ENCODE measurements at places on chromosomes 5 and 9. TPM values are rescaled to one million over a fixed set of nuclear protein-coding genes. Genes with fewer than 3 reads are reported as not detected.

The ARSI gene
- 17.4 TPM for polyA plus RNA-seq

GRCh38 chr5:94746731-94747124, 128.3 kb downstream of the SLF1 start:
- DNase-seq = no peak

The RPL12 gene
- 2,384 TPM for polyA plus RNA-seq

The IGFBPL1 gene
- 3.0 TPM for polyA plus RNA-seq

The ZDHHC11B gene
- 1.0 TPM for polyA plus RNA-seq

DNA sequence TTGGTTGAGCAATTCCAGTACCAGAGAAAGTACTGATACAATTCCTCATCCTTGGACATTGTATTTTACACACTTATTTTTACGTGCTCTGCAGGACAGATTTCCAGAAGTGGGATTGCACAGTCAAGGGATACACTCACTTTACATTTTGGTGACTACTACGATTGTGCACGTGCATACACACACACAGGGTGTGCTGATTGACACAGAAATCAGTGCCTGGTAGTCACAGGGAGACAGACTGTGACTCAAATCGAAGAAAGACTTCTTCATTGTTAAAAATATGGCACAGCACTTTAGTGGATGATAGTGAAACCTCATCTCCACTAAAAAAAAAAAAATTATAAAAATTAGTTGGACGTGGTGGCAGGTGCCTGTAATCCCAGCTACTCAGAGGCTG, 1.5 kb downstream of the GARIN3 start:
- no peak for DNase-seq

DNA sequence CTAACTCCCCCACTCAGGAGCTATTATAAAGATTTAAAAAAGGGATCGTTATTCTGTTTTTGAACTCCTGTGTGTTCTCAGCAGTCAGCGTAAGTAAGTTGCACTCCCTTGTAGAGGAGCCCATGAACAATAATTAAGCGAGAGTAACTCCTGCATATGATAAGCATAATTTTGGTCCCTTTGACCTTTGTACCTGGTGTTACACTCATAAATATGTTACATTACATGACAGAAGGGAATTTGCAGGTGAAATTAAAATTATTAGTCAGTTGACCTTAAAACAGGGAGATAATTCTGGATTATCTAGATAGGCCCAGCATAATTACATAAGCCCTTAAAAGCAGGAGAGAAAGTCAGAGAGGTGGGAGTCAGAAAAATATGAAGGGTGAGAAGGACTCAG, 197.3 kb downstream of the KCTD16 start:
- no peak for DNase-seq

DNA sequence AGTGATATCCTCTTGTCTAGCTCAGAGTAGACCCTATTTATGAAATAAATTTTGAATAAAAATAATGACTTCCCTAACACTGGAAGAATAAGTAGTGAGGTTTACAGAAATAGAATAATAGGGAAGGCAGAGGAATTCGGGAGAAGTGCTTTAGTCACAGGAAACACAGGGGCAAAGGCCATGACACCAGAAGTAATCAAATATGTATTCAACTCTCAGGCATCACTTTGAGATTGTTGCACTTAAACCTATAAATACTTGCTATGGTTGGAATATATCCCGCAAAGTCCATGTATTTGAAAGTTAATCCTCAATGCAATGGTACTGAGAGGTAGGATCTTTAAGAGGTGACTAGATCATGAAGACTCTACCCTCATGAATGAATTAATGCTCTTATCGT, 166.8 kb downstream of the YIPF5 start:
- DNase-seq = no peak

The ORM2 gene
- not detected for polyA plus RNA-seq

- no peak for DNase-seq
Measured at GRCh38 chr5:69149676-69150010, 17.3 kb upstream of the CCNB1 start.

GRCh38 chr5:129171194-129171944, 76.8 kb downstream of the ISOC1 start:
- DNase-seq = no peak

The KIF27 gene
- polyA plus RNA-seq = 2.2 TPM

The SLC34A3 gene
- polyA plus RNA-seq = 0.04 TPM

- no peak for DNase-seq
Measured at GRCh38 chr5:97098922-97099321, 43.5 kb downstream of the LIX1 start.

DNA sequence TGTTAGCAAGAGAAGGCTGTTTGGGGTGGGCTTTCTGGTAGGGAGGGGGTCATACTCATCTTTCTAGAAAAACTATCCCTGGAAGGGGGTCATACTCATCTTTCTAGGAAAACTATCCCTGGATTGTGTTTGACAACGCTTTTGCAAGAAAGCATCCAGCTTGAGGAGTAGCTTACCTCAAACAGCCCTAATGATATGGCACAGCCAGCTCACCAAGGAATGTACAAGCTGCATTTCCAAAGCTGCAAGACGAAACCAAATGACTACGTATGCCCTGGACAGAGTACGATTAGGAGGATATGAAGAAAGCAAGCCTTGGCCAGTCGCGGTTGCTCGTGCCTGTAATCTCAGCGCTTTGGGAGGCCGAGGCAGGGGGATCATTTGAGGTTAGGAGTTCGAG, 63.4 kb downstream of the KLF4 start:
- DNase-seq = no peak

DNA sequence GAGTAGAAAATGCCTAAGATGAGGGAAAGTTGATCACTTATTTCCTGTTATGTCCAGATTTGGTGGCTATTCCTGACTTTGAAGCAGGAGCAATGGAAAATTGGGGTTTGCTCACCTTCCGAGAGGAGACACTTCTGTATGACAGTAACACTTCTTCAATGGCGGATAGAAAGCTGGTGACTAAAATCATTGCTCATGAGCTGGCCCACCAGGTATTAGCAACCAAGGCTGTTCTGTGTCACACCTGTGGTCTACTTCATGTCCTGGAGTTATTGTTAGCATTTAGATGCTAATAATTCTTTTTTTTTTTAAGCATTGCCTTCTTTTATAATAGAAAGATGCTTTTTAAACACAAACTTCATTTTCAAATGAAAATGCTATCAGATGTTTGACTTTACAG, 57.9 kb downstream of the LNPEP start:
- DNase-seq = no peak

GRCh38 chr5:64301566-64301965, 135.9 kb downstream of the RNF180 start:
- no peak for DNase-seq

The IRX2 gene
- 0.67 TPM for polyA plus RNA-seq

DNA sequence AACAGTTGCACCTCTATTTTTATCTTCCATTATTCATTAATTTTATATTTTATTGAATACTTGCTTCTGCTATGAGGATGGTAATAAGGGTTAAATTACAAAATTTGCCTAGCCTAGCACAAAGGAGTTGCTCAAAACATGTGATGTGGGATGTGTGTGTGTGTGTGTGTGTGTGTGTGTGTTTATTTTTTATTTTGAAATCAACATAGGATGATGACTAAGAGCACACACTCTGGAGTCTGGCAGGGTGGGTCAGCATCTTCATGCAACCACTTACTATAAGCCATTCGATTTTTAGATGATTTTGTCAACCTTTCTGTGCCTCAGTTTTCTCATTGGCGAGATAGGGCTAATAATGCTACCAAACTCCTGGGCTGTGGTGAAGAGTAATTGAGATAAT, 57.7 kb upstream of the MAMDC2 start:
- DNase-seq = no peak

The LCN12 gene
- polyA plus RNA-seq = 2.8 TPM

DNA sequence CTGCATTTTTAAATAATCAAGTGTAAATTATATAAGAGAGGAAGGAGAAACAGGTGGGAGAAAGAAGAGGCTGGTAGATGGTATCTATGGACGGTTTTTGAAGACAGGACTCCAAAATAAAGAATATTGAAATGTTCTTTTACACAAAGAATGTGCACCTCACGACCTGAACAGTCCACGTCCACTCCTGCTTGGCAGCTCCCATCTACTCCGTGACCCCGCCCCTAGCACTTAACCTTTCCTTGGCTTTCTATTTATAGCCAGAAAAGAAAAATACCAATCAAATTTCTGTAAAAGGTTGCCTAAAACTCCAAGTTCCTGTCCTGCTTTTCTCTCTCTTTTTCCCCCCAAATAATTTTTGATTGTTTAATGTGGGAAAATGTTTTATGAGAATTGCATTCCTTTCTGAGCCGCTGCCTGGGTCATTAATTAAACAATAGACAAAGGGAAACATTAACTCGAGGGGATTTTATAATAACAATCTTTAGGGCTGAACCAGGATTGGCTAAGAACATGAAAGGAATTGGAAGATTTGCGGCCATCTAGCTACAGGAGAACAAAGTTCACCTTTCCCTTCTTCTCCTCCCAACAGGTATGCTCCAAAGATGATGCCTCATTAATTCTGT, 173.6 kb upstream of the MAP3K1 start:
- no peak for DNase-seq

DNA sequence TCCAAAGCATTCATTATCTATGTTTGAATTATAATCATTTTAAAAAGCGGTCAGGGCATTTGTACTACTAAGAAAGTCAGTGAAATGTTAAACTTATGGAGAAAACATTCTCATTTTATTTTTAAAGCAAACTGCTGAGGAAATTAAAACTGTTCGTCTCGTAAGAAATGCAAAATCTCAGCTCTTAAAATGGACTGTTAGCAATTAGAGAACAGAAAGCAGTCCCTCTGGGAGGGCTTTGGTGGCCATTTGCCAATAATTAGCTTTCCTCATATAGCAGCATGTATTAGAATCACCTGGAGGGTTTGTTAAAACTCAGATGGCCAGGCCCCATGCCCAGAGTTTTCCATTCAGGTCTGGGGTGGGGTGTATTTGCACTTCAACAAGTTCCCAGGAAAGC, 120.7 kb upstream of the RASEF start:
- DNase-seq = no peak

DNA sequence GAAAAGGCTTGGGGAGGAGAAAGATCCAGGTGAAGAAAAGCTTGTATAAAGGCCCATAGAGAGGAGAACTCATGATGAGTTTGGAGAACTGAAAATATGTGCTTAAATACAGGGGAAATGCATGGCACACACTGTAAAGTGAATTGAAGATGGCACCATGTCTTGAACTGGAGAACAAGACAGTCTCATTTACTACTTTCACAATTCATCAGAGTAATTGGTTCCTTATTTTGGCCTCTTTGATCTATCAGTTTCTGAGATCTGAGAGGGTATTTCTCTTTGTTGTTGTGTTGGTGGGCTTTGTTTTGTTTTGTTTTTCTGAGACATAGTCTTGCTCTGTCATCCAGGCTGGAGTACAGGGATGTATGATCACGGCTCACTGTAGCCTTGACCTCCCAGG, 98.2 kb downstream of the CEMIP2 start:
- no peak for DNase-seq

GRCh38 chr5:111415053-111415452, 97.3 kb downstream of the STARD4 start:
- DNase-seq = no peak

DNA sequence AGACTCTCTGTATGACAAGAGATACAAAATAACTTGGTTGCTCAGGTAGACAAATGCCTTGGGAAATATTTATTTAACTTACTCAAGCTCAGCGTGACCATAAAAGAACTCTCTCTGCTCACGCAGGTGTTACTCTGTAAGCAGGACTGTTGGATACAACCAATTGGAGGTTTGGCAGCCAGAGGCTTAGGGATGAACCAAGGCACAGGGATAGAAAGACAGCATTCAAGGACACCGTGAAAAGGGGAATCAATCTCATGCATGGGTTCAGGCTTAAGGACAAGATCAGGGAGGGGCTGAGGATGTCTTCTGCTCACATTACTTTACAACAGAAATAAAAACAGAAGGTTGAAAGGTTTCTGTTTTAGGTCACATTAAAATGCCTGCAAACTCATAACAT, 389.0 kb upstream of the BRINP1 start:
- DNase-seq = no peak

- DNase-seq = peak; percentile 29
Measured at GRCh38 chr5:80569961-80570786, at the start of gene ANKRD34B. Gene ANKRD34B, minus strand, starts transcription at chr5:80570280. Its CDS starts 10,261 bp downstream, at chr5:80560019.

GRCh38 chr5:81650987-81651386, 99.9 kb downstream of the SSBP2 start:
- no peak for DNase-seq

The FAM114A2 gene
- 14.6 TPM for polyA plus RNA-seq

The RHOBTB3 gene
- 9.1 TPM for polyA plus RNA-seq

DNA sequence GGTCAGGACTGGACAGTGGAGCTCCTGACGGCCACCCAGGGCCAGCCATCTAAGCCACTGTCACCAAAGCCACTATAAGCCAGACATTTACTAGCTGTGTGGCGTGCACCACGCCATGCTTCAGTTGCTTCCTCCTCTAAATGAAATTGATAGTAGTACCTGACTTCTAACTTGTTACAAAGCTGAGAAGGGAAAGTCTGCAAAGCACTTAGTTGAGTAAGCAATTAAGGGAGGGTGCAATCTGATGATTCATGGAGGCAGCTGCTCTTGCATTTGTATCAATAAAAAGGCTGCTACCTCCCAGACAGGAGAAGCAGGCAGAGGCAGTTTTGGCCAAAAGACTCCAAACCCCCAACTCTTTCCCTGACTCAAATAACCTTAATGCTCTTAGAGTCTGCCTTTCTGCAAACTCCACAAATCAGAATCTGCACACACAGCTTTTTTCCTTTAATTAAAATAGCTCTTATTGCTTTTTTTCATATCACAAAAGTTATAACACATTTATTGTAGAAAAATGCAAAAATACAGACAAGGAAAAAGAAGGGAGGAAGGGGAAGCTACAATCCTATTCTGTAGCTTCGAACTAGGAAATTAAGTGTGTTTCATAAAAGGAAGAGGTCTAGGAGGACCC, 19.3 kb upstream of the RAPGEF1 start:
- no peak for DNase-seq

The CSF2 gene
- polyA plus RNA-seq = not detected

- no peak for DNase-seq
Measured at GRCh38 chr5:120327180-120327579, 136.9 kb upstream of the PRR16 start.

The IL13 gene
- not detected for polyA plus RNA-seq

DNA sequence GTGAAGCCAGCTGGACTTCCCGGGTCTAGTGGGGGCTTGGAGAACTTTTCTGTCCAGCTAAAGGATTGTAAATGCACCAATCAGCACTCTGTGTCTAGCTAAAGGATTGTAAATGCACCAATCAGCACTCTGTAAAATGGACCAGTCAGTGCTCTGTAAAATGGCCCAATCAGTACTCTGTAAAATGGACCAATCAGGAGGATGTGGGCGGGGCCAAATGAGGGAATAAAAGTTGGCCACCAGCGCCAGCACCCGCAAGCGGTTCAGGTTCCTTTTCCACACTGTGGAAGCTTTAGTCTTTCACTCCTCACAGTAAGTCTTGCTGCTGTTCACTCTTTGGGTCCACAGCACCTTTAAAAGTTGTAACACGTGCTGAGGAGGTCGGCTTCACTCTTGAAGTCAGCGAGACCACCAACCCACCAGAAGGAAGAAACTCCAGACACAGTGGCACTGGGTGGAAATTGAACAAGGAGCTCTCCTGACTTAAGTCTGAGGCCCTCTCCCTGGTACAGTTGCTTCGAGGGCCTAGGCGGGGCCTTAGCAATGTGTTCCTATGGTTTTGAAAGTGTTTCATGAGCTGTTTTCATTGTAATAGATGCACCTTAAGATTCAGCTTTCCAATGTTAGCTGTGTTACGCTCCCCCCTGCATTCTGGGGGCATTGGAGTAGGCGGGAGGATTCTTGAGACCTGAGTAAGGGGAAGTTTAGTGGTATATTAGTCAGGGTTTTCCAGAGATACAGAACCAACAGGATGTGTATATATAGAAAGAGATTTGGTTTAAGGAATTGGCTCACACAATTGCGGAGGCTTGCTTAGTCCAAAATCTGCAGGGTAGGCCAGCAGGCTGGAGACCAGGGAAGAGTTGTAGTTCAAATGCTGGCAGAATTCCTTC, 21.5 kb upstream of the MYO10 start:
- DNase-seq = no peak

GRCh38 chr5:147360816-147361215, 126.0 kb downstream of the STK32A start:
- DNase-seq = no peak

Measured in A549 (cell line).